ENCODE measurements at places on chromosomes 2 and 18. TPM values are rescaled to one million over a fixed set of nuclear protein-coding genes. Genes with fewer than 3 reads are reported as not detected.

DNA sequence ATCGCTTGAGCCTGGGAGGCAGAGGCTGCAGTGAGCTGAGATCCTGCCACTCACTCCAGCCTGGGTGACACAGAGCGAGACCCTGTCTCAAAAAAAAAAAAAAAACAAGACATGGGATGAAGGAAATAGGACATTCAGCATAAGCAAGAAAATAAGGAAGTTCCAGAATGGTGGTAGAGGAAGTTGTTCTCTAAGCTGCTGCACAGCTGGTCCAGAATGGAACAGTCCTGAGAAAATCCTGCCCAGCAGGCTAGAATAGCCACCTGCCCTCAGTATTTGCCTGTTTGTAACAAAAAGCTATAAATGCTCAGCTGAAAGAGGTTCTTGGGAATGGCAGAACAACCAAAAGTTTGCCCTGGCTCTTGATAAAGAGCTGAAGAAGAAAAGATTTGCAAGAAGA, 11.1 kb upstream of the MAPRE3 start:
- H3K27ac ChIP-seq: no peak overlapping the region
- no peaks in the 10 kb centered on the region for H3K4me1 ChIP-seq
- peaks cover 5% of the 10 kb centered on the region for H3K27me3 ChIP-seq
- no peak for DNase-seq
- no peaks in the 10 kb centered on the region for H3K36me3 ChIP-seq
- no peak overlapping the region for H3K4me3 ChIP-seq

DNA sequence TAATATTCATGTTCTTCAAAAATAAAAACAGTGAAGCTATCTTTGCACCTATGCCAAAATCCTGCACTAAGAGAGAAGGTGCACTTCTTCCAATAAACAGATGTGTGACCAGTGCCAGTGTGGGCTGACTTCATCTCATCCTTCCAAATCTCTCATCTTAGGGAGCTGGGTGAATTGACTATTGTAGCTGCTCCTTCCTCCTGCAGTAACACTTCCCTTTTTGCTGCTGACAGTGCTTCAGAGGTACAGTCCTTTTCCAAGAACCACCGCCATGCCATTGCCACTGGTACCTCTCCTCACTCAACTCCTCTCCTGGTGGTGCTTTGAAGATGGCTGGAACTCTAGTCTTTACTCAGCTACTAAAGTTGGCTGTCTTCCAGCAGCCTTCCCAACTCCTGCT, 42.1 kb upstream of the ARHGAP25 start:
- H3K4me1 ChIP-seq: no peaks in the 10 kb centered on the region
- H3K27ac ChIP-seq: no peak overlapping the region
- DNase-seq: no peak
- no peak overlapping the region for H3K4me3 ChIP-seq
- H3K27me3 ChIP-seq: no peaks in the 10 kb centered on the region
- H3K36me3 ChIP-seq: no peaks in the 10 kb centered on the region

GRCh38 chr18:76484749-76485387, 10.2 kb downstream of the ZNF516 start:
- H3K27me3 ChIP-seq: peaks cover 9% of the 10 kb centered on the region
- no peaks in the 10 kb centered on the region for H3K36me3 ChIP-seq
- no peak overlapping the region for H3K4me3 ChIP-seq
- no peak overlapping the region for H3K27ac ChIP-seq
- H3K4me1 ChIP-seq: peaks cover 3% of the 10 kb centered on the region

DNA sequence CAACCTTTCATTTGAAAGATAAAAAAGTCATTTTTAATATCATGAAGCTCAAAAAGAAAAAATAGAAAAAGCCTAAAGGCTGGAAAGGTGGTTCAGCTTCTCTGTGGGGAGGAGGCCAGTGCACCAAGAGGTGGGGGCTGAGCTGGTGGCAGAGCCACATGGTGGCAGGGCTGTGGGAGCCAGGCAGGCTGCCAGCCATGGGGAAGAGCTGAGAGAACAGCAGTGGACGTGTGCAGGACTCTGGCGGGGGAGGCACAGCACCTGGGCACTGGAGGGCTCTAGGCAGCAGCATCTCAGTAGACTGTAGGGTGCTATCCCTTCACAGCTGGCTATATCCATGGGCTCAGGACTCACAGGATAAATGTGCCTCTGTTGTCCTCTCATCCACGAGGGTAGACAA, 47.8 kb downstream of the STK25 start:
- no peak overlapping the region for H3K4me3 ChIP-seq
- H3K4me1 ChIP-seq: no peaks in the 10 kb centered on the region
- no peak overlapping the region for H3K27ac ChIP-seq
- H3K27me3 ChIP-seq: no peaks in the 10 kb centered on the region

- DNase-seq: no peak
- no peaks in the 10 kb centered on the region for H3K4me1 ChIP-seq
- H3K27ac ChIP-seq: no peak overlapping the region
- no peaks in the 10 kb centered on the region for H3K27me3 ChIP-seq
Observed at GRCh38 chr2:216285701-216286100, 86.6 kb downstream of the MARCHF4 start.

- H3K36me3 ChIP-seq: no peaks in the 10 kb centered on the region
- no peak for DNase-seq
- no peak overlapping the region for H3K27ac ChIP-seq
Observed at GRCh38 chr2:220320326-220320725, 692.9 kb downstream of the SLC4A3 start.

DNA sequence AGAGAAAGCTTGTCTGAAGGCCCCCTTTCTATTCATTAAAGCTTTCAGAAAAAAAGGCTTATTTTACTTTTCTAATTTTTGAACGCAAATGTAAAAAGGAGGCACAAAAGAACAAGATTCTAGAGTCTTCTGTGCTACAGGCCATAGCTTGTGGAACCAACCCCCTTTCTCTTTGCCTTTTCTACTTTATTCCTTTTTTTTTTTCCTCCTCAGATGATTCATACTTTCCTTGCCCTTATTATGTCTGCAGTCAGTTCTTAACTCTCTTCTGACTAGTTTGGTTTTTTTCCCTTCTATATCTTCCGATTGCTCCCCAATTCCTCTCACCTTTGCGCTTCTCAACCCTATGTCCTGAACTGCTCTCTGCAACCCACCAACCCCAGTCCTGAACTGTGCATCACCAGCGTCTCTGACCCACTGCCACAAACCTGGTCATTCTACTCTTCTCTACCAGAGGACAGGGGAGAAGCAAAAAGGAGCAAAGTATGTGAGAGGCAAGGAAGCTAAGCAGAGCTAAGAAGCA, 56.9 kb upstream of the WIPF1 start:
- no peak for DNase-seq
- no peaks in the 10 kb centered on the region for H3K36me3 ChIP-seq
- no peak overlapping the region for H3K4me3 ChIP-seq

- no peaks in the 10 kb centered on the region for H3K27me3 ChIP-seq
- no peaks in the 10 kb centered on the region for H3K4me1 ChIP-seq
- no peak overlapping the region for H3K4me3 ChIP-seq
Observed at GRCh38 chr18:61368001-61368400, 34.8 kb downstream of the CDH20 start.

DNA sequence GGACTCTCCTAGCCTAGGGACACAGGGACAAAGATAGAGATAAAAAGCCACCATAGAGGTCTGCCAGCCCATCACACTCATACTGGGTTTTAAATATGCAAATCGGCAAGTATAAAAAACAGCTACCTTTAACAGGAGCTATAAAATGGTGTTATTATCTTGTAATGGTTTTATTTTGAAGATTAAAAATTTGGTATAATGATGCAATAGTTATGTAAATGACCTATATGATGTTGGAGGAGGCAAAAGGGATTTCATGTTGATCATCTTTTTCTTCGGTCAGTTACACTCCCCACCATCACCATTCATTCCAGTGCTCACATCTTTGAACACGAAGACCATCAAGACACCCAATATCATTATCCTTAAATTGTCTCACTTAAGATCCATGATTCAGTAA, 11.2 kb downstream of the ZNF521 start:
- H3K4me1 ChIP-seq: no peaks in the 10 kb centered on the region
- no peak overlapping the region for H3K4me3 ChIP-seq
- no peaks in the 10 kb centered on the region for H3K36me3 ChIP-seq

DNA sequence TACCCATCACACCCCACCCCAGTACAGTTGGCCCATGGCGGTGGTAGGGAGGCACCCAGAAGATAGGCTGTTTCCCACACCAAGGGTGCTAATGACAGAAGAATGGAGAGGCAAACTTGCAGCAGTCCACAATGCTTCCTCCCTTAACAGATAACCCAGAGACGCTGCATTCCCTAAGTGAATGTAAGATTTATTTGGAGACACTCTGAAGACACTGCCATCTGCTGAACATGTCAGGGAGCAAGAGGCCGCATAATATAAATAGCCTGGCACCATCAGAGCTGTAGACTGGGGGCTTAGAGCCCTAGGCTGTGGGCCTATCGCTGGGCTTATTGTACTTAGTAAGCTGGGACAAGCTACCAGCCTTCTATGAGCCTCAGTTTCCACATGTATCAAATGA, 2.2 kb upstream of the IWS1 start:
- H3K27me3 ChIP-seq: no peaks in the 10 kb centered on the region
- no peak overlapping the region for H3K27ac ChIP-seq

The SUPT7L gene
- total RNA-seq: 48.5 TPM

The OR6B2 gene
- not detected for total RNA-seq

The RBKS gene
- 1.2 TPM for total RNA-seq

The SDC1 gene
- total RNA-seq: not detected

The EVX2 gene
- total RNA-seq: not detected

The UCN gene
- 5.4 TPM for total RNA-seq

The RBM44 gene
- total RNA-seq: 0.61 TPM

The AKAIN1 gene
- not detected for total RNA-seq
